ENCODE measurements at places on chromosomes 11 and 22.

- DNase-seq = no peak
Observed at GRCh38 chr11:34928960-34929680, 12.7 kb downstream of the PDHX start.

- no peak for DNase-seq
Observed at GRCh38 chr11:70158201-70158600, 44.9 kb upstream of the FADD start.

DNA sequence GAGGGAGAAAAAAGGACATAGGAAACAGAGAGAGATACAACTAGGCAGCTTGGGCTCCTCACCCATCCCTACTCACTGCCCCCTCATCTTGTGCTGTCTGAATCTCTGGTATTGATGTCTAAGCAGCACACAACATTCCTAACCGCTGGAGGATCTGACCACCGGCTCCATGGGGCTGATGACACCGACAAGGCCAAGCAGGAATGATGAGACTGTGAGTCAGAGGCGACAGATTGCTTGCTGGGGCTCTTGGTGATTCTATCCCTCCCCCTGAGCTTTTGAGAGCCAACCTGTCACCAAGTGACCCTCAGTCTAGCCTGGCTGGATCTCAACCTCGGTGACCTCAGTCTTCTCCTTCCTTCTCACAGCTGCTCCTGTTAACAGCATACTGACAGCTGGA, 13.8 kb downstream of the PAMR1 start:
- no peak for DNase-seq

DNA sequence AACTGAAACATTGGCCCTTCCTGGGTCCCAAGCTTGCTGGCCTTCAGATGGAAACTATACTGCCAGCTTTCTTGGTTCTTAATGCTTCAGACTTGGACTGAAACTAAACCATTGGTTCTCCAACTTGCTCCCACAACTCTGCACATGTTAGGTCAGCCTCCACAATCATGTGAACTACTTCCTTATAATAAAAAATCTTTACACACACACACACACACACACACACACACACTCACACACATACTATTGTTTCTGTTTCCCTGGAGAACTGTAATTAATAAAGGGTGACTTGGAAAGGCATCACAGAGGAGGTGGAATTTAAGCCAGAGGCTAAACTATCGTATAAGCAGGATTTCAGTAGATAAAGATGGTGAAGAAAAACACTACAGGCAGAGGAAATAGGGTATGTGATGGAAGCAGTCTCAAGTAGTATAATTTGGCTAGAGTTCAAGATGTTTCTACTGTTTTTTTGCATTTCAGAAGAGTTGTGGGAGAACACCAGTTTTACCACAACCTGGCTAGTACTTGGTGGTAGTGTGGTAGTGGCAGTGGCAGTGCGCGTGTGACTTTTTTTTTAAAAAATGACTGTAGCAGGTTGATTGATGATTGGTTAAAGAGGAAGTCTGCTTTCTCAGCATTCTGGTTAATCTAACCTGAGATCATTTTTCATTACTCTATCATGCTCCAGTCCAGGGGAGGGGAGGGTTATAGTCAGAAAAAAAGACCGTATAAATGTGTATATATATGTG, 70.1 kb downstream of the PDE3B start:
- DNase-seq = peak; percentile 83

DNA sequence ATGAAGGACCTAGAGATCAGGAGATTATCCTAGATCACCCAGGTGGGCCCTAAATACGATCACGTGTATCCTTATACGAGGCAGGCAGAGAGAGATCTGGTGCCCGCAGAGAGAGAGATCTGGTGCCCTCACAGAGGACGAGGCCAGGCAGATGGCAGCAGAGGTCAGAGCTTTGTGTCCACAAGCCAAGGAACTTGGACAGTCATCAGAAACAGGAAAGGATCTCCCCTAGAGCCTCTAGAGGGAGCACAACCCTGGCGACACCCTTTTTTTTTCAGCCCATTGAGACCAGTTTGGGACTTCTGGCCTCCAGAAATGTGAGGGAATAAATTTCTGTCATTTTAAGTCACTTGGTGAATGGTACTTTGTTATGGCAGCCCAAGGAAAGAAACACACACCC, 25.5 kb upstream of the TIMP3 start:
- no peak for DNase-seq

DNA sequence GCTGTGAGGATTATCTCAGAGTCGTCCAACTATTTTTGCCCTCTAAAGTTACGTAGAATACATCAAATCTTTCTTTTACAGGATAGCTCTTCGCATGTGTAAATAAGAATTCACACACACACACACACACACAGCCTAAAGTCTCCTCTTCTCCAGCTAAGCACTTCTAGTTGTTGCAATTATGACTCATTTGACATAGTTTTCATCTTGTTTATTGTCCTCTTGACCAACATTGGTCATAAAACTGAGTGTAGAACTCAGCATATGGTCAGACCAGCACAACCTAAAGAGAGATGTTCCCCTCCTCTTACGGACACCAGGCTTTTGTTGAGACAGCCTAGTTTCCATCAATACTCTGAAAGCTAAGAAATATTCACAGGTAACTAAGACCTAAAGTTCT, 234.2 kb downstream of the BLID start:
- no peak for DNase-seq

DNA sequence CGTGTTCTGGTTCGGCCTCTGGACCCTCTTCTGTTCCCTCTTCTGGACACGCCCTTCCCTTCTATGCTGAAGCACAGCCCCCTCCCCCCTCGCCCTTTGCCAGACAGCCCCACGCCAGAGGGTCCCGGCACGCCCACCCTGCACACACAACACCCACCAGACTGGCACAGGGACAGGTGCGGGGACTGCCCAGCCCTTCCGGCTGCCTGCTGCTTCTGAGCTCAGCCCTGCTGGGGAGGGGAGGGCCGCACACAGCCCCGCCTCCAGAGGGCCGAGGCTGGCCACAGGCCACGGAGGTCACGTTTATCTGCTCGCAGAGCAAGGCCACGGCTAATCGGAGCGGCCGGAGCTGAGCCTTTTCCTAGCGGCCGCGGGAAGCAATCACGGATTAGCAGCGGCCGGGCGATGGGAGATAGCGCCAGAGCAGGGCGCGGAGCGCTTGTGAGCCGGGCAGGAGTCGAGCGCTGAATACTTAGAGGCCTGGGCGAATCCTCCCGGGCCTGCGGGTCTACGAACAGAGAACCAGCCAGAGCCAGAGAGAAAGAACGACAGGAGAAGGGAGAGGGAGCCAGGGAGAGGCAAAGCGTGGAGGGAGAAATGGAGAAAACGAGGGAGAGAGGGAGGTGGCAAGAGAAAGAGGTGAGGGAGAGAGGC, 21.5 kb downstream of the OTUB1 start:
- DNase-seq = no peak

- no peak for DNase-seq
Observed at GRCh38 chr22:39422721-39423120, 23.1 kb downstream of the TAB1 start.

- no peak for DNase-seq
Observed at GRCh38 chr11:81377418-81377817, 1356.2 kb downstream of the FAM181B start.

DNA sequence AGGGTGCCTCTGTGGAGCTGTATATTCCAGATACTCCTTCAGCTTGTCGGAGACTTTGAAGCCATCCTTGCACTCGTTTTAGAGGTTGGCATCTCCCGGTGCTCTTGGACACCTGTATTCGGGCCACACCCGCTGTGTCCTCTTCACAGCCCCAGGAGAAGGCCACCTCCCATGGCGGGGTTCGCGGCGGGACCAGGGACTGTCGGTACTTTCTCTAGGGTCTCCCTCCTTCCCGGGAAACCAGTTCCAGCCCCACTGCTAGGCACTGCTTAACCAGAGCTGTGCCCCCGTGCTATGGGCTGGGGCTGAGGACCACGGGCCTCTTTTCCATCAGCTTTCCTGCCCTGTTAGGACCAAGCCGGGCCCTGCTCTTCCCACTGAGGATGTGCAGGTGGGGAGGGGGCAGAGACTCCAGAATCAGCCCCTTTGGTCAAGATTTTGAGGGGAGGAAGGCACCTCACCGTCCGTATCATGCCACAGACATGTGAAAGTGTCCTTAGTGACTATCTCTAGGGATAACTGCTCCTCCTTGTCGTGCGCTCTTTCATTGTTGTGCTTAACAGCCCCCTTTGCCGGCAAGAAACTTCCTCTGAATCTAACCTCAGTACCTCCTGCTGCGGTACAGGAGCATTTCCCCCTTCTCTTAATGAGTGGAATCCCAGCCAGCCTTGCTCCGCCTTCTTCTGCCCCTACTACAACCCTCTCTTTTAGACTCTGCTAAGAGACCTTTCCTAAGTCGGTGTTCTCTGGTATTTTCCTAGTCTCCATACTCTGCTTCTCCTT, 1.2 kb upstream of the B3GAT1 start:
- no peak for DNase-seq

All from naive thymus-derived CD8-positive, alpha-beta T cell (primary cell).